Brain pericyte (primary cell): ENCODE measurements at places on chromosomes 12 and 14.

DNA sequence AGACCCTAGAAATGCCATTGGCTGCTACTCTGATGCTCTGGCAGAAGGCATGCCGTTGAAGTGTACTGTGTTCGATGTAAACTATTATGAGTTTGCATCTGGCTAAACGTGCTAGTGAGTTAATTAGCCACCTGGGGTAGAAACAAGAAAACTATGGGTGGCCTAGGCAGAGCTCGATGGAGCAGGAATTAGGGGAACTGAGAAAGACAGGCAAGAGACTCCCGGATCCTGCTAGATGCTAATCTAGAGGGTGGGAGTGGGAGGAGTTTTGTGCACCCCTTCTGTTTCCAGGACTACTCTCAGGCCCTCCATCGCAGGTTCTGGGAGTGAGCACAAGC lies 32.0 kb downstream of the TMEM63C start:
- no peak for DNase-seq

- DNase-seq: no peak
These were observed 710.7 kb upstream of the TBX3 start for GRCh38 chr12:115394496-115395220.

DNA sequence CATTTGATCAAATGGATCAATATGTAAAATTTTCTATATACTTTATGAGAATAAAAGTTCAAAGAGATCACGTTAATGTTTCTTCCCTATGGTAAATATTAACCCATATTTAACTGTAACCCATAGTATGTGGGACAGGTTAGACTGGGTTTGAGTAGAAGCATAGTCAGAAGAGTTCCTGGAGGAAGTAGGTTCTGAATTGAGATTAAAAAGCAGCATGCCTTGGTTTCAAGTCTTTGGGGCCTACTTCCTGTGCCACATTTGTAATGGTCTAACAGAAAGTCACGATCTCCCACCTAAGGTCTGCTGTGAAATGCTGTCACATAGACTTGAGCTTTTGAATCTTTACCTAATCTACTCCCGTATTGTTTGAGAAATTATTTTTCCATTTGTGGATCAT lies 63.8 kb downstream of the FIGNL2 start:
- DNase-seq: no peak

DNA sequence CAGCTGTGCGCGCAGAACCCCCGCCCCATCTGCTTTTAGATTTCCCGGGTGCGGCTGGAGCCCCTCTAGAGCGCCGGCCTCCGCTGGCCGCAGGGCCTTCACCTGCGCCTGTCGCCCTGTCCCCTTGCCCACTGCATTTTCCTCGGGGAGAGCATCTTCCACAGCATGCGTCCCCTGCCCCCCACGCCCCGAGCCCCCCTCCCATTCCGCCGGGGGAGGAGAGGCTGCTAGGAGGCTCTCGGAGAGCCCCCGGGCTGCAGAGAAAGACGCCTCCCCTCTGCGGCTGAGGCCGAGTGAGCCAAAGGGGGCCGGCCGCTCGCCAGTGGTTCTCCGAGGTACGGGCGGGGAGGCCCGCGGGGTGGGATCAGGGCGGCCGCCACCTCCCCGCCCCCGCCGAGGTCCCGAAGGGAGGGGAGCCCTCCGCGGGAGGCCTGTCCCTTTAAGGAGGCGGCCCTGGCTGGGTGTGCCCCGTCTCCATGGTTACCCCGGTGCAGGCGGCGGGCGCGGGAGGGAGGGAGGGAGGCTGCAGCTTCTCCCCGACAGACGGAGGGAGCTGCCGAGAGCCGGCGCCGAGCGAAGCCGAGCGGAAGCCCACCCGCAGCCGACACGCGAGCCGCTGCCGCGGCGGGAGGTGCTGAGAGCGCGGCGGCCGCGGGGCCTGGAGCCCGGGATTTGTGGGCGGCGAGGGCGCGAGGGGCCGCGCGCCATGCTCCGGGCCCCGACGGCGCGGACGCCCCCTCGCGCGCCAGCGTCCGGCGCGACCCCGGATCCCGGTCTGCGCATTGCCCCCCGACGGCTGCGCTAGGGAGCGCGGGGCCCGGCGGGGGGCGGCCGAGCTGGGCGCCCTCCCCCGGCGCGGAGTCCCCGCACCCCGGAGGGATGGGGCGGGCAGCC lies at the start of gene KCNH3:
Gene KCNH3 (plus strand): TSS at position 521 of the 894 bp plus-strand sequence. CDS start 387 bp downstream, outside the sequence.
- no peak for DNase-seq

DNA sequence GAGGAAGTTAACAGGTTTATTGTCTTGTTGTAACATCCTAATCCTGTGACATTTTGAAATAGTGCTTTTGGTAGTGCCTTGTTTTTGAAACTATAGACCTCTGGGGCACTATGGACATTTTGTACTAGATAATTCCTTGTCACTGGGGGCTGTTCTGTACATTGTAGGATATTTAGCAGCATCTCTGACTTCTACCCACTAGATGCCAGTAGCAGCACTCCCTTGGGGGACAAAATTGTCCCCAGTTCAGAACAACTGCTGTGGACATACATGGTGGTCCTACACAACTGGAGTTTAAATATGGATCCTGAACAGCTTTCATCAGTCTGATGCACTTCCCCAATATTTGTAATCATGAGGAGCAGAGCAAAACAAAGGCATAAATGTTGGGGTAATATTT lies 264.7 kb downstream of the RAD51B start:
- no peak for DNase-seq

- DNase-seq: no peak
These were observed 113.7 kb downstream of the NCOR2 start for GRCh38 chr12:124453419-124454351.

DNA sequence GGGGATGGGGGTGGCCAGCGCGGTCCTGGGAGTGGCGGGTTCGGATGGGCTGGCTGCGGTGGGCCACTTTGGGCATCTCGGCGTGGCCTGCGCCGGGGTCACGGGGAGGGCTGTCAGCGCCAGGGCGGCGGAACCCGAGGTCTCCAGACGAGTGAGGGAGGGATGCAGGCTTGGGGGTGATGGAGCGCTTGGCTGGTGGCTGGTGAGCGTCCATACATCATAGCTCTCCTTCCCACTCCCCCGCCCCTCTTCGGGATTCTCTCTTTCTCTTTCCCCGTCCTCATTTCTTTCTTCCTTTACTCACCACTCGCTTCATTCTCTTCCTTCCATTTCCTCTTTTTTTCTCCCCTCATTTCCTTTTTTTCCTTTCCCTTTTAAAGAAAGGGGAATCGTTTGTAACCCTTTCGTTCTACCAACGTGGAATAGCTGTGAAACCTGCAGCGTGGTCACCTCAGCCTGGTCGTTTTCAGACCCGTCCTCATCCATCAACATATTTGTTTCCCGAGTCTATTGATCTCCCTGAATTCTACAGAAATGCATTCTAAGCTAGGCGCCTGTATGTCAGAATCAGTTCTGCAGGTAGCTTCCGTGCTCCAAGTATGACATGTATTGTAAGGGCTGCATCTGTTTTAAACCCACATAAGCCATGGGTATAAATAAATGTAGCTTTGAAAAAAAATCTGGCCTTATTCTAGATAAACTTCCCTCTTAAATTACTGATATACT lies 260.3 kb upstream of the E2F7 start:
- DNase-seq: no peak

DNA sequence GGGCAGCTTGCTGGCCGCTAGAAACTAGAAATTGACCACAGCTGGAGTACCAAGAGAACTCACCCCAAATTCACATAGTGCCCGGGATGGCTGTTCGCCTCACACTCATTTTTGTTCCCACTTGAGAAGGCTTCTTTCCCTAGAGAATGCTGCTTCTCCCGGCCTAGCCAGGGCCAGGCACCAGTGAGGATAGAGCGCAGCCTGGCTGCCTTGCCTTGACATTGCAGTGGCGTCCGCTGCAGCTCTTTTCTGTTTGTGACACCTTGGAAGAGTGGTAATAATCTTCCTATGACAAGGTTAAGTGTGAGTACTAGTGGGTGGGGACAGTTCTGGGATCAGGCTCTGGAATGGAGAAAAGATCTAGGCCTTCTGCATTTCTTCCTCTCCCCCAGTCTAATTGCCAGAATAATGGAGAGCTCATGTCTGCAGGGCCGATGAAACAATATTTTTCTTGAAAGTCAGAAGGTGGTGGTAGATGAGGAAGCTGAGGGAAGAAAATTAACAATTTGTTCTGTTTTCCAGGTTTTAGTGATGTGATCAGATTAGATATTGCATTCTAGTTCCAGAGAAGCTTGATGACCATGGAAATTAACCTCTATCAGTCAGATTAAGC lies 3.7 kb downstream of the TMEM253 start:
- peak; percentile 56 for DNase-seq

DNA sequence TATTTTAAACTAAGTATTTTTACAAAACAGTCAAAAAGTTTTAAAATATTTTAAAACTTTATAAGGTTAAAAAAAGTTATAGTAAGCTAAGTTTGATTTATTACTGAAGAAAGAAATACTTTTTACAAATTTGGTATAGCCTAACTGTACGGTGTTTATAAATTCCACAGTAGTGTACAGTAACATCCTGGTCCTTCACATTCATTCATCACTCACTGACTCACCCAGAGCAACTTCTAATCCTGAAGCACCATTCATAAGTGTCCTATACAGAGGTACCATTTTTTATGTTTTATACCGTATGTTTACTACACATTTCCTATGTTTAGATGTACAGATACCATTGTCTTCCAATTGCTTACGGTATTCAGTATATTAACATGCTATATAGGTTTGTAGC lies 170.0 kb downstream of the KLHL28 start:
- no peak for DNase-seq

GRCh38 chr14:103530390-103530789 lies 1.4 kb downstream of the TRMT61A start:
- DNase-seq: no peak

DNA sequence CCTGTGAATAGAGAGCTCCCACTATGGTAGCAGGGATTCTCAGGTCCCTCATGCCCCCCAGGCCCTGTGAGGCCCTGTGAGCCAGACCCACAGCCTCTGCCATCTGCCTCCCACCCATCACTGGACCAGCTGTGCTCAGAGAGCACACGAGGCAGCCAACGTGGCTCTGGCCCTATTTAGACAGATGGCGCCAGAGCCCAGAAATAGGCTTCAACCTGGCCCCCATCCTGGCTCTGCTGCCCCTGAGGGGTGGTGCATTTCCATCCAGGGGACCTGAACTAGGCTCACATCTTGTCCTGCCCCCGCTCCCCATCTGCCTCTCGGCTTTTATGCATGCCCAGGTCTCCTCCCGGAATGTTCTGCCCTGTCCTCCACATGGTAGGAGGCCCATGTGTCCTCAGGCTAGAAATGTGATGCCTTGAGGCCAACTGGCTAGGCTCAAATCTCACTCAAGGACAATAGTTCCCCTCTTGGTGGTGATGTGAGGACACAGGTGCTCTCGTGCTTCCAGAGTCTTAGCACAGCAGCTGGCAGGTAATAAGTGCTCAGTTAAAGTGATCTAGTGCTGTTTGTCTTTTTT lies 18.9 kb downstream of the TMEM63C start:
- DNase-seq: no peak

- DNase-seq: no peak
These were observed 3.1 kb downstream of the DYNLL1 start for GRCh38 chr12:120498870-120499515.

DNA sequence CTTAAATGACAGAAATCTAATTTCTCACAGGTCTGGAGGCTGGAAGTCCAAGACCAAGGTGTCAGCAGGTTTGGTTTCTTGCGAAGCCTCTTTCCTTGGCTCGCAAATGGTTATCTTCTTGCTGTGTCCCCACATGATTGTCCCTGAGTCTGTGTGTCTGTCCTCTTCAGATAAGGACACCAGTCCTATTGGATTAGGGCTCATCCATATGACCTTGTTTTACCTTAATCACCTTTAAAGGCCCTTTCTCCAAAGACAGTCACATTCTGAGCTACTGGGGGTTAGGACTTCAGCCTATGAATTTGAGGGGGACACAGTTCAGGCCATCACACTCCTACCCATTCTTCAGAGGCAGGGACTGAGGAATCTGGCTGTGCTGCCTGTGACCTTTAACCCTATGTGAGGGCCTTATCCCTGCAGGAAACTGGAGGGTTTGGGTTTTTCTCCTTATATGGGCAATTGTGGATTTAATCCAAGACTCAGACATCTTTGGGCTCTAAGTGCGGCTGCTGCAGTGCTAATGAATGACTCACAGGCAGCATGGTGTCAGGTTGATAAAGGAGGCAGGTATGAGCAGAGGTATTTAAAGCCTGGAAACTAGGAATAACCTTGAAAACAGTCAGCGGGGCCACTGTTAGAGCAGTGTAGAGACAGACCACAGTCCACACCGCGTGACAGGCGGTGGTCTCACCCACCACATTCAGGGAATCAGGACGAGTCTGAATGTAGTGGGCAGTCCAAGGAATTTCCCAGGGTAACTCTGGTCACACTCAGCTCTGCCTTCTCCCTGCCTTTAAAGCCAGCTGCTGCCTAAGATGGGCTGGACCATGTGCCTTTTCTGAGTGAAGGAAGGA lies 10.2 kb downstream of the TPCN1 start:
- no peak for DNase-seq

DNA sequence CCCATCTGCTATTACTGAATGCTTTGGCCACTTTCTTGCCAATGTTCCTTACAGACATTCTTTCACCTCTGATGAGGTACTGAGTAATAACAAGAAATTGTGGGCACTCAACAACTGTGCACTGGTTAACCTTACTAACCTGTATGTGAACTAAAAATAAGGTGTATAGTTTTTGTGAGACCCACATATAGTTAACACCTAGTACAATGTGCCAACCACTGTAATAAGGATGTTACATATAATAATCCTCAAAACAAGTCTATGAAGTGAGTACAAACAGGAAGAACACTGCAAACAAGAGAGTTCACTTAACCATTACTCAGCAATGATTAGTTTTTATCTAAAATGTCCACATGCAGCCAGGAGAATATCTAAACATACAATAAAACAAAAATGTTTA lies 4.5 kb downstream of the DDHD1 start:
- DNase-seq: no peak

DNA sequence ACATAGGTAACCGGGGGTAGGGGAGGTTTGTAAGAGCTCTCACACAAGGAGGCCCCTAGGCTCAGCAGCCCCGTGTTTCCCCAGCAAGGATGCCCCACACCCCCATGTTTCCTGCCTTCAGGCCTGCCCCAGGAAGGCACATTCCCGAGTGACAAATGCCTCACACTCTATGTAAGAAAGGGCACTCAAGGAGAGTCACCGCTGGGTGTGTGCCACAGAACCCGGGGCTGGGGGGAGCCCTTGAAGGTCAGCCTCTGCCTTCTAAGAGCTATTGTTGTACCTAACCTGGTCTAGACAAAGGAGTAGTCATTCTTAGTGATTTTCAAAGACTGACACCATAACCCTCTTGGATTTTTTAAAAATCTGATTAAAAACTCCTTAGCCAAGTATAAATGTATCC lies 333.6 kb downstream of the DPF3 start:
- DNase-seq: no peak

GRCh38 chr14:21626491-21627230 lies 8.1 kb downstream of the OR10G2 start:
- no peak for DNase-seq

GRCh38 chr12:70513426-70513825 lies 123.8 kb downstream of the PTPRB start:
- no peak for DNase-seq

- no peak for DNase-seq
These were observed 63.1 kb upstream of the DACT1 start for GRCh38 chr14:58574623-58575022.

- no peak for DNase-seq
These were observed 357.5 kb downstream of the FSCB start for GRCh38 chr14:44149597-44149996.
